ENCODE measurements at places on chromosomes 6 and 20. TPM values are rescaled to one million over a fixed set of nuclear protein-coding genes. Genes with fewer than 3 reads are reported as not detected.
A peak's percentile ranks its signal among the peaks of the same experiment; 100 is the strongest.

DNA sequence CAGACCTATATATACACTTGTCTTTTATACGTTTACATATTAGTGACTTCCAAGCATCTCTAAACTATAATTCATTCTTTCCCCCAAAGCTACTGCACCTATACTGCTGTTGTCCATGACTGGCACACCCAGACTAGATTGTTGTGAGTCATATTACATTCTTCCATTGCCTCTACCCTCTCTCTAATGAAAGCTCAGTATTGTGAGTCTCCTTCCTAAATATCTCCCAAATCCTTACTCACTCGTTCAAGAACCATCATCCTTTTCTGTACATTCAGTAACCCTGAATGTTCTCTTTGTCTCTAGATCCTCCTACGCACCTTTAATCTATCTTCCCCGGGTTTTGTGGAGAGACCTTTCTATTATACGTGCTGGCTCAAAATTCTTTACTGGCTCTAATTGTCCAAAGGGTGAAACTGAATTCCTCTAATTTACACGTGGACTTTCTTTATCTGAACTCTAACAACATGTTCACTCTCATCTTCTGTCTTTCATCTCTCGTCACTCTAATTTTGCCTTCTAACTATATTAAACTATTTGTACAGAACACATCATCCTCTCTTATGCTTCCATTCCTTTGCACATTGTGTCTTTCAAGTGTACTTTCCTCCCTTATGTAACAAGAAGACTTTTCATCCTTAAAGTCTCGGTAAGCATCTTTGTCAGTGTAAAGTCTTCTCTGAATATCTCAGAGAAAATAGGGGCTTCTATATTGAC is 109.3 kb downstream of the IBTK start:
- DNase-seq: no peak

Gene EFCAB8
- total RNA-seq: not detected

GRCh38 chr6:142944124-142945048 is 590 bp downstream of the HIVEP2 start:
- DNase-seq: peak; percentile 88

- DNase-seq: no peak
Measured at GRCh38 chr20:44650771-44651433, 597 bp downstream of the ADA start.

- no peak for DNase-seq
Measured at GRCh38 chr6:20810727-20811108, 276.5 kb downstream of the CDKAL1 start.

Gene HCK
- 0.15 TPM for total RNA-seq

Gene PBOV1
- total RNA-seq: not detected

GRCh38 chr6:69780585-69781178 is 16.1 kb downstream of the LMBRD1 start:
- no peak for DNase-seq

- DNase-seq: peak; percentile 98
Measured at GRCh38 chr6:44053760-44054556, 73.3 kb downstream of the MRPL14 start.

DNA sequence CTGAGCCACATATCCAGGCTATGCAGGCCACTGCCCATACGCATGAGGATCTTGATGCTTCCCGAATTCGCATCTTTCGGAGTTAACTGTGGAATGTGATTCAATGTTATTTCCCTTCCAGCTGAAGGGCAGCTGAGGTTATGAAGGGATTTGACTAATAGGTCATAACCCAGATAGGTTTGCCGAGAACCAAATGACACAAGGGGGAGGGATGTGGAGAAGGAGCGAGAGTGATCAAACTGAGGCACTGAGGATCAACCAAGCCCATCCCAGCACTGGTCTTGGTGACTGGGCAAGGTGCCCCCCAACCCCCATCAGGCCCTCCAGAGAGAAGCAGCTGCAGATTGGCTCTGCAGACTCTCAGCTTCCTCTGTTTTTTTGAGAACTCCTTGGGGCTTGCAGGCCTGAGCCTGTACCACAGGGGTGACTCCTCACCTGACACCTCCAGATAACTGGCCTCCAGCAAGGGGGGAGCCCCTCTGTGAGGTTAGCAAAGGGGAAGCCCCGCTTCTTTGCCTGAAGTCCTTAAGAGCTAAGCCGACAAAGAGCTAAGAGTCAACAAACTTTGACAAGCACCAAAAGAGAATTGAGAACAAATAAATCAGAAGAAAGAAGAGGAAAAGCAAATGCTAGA is 185.9 kb downstream of the PDE7B start:
- DNase-seq: no peak

DNA sequence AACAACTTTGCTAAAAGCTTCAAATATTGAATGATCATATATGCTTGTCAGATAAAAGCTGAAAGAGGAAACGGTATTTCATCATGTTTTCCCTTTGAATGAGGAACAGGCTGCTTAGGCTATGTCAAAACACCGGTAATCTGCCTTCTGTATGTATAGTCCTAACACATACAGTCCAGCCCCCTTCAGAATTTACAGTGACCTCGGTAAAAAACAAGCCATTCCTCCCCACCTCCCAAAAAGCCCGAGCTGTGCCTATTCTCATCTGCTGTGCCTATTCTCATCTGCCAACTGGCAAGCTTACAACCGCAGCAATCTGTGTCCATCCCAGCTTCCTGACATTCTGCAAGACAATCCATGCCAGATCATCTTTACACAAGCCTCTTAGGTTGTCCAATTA is 26.8 kb upstream of the UBE2J1 start:
- no peak for DNase-seq

- no peak for DNase-seq
Measured at GRCh38 chr6:118246406-118246805, 301.7 kb upstream of the PLN start.

Gene CNR1
- 1.0 TPM for total RNA-seq

GRCh38 chr6:3744901-3745470 is 6.5 kb downstream of the PXDC1 start:
- DNase-seq: no peak

- DNase-seq: no peak
Measured at GRCh38 chr6:40918040-40918651, 120.9 kb downstream of the UNC5CL start.

DNA sequence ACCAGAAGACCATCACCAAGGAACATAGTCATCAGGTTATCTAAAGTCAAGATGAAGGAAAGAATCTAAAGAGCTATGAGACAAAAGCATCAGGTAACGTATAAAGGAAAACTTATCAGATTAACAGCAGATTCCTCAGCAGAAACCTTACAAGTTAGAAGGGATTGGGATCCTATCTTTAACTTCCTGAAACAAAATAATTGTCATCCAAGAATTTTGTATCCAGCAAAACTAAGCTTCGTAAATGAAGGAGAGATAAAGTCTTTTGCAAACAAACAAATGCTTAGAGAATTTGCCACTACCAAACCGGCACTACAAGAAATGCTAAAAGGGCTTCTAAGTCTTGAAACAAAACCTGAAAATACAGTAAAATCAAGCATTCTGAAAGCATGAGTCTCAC is 71.0 kb downstream of the HECA start:
- DNase-seq: no peak

Gene TGM3
- not detected for total RNA-seq

GRCh38 chr20:57464642-57465211 is 60.2 kb downstream of the CTCFL start:
- peak; percentile 18 for DNase-seq

Gene SRXN1
- 77.0 TPM for total RNA-seq

Gene NOX3
- total RNA-seq: not detected

Gene KIAA1755
- total RNA-seq: 0.30 TPM

Gene SLC17A3
- not detected for total RNA-seq

- no peak for DNase-seq
Measured at GRCh38 chr20:8367689-8368088, 235.6 kb downstream of the PLCB1 start.

DNA sequence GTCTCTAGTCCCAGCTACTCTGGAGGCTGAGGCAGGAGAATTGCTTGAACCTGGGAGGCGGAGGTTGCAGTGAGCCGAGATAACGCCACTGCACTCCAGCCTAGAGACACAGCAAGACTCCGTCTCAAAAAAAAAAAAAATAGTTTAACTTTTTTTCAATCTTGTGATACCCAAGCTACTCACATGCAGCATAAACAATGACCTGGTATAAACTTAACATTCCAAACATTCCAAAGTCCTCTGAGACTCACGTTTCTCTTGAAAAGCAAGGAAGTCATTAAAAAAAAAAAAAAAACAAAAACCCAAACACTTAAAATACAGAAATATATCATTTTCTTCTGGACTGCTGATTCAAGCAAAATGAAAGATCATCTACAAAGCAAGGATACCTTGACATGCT is 14.3 kb downstream of the CRNKL1 start:
- no peak for DNase-seq

Gene HRH3
- not detected for total RNA-seq

Gene BHLHE23
- not detected for total RNA-seq

GRCh38 chr6:73560182-73560732 is 39.4 kb upstream of the EEF1A1 start:
- no peak for DNase-seq
